ENCODE measurements at places on chromosomes 13 and 19. TPM values are rescaled to one million over a fixed set of nuclear protein-coding genes. Genes with fewer than 3 reads are reported as not detected.

DNA sequence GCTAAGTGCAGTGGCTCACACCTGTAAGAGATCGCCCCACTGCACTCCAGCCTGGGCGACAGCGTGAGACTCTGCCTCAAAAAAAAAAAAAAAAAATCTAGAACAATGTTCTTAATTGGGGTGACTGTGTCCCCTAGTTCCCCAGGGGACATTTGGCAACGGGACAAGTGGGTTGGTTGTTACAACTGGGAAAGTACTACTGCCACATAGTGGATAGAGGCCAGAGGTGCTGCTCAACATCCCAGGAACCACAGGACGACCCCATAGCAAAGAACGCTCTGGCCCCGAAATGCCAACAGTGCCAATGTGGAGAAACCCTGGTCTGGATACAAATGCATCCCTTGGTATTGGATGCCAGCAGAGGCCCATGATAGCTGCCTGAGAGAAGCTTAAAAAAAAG, 11.8 kb downstream of the NLRP12 start:
- no peak for DNase-seq

DNA sequence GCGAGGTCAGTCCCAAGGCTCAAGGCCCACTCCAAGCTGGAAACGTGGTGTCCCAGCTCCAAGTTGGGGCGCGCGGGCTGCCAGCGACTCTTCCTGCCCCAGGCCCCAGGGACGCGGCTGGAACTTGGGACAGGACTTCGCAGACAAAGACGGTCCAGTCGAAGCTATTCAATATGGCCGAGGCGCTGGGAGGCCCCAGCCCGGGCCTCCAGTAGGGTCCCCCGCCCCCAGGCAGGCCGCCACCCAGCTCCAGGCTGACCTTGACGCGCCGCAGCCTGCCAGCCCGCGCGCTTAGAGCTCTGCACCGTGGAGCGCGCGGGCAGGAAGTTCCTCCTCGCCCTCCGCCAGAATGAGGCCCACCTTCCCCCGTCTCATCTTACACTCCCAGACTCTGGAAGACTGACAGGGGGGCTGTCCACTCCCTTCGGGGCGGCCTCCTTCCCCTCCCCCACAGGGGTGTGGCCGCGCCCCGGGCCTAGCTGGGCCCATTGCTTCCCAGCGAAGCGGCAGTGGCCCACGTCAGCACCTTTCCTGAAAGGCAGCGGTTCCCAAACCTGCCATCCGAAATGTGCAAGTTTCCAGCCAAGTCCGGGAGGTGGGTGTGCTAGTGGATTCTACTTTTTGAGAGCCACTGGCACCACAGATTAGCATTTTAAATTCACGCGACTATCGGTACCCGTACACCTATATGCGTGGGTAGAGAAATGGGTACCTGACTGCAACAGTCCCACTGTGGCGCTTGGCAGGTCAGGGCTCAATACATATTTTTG, at the start of gene CCDC8:
CCDC8 (minus strand) TSS at position 303 of the 770 bp plus-strand sequence. CDS start 754 bp downstream, outside the sequence.
- no peak for DNase-seq

DNA sequence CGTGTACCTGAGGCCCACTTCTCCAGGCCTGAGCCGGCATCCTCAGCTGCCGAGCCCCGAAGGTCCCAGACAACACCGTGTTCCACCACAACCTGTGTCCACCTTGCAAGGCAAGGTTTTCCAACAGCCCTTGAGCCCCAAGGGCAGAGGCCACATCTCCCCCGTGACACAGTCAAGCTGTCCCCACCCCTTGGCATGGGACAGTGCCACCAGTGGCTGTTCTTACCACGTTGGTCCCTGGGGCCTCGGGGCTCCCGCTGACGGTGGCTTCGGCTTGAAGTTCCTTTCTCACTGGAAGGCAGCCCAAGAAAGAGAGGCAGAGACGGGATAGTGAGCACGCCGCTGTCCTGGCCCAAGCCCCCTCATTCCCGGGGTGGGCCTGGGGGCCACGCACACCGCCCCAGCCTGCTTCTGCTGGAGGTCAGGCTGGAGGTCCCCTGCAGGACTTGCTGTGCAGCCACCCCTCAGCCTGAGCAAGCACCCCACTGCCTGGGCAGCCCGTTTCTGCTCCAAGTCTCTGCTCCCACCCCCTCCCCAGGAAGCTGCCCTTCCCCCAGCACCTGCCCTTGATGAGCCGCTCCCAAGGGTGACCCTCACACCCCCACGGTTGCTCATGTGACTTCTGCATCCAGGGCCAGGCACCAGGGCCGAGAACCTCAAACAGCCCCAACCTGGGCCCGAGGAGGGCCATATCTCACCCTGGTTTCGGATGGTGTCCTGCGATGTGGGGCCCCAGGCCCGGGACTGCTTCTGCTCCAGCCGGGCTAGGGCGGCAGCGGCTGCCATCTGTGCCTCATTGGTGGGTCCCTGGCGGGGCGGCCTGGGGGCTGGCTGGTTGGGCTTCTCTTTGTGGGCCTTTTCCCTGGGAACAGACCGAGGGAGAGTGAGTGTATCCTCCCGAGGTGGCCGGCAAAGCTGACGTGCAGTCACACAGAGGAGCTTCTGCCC, 4.1 kb downstream of the UBXN6 start:
- DNase-seq, result no peak

GRCh38 chr13:74629985-74630384, 495.8 kb upstream of the KLF12 start:
- no peak for DNase-seq

GRCh38 chr19:48835734-48836088, 580 bp downstream of the HSD17B14 start:
- DNase-seq, result peak; percentile 85

- DNase-seq, result no peak
These were observed 2.4 kb upstream of the CYTH2 start for GRCh38 chr19:48466561-48467325.

GRCh38 chr13:112686364-112686763, 3.5 kb upstream of the ATP11A start:
- DNase-seq, result no peak

- DNase-seq, result no peak
These were observed 11.6 kb downstream of the CBY2 start for GRCh38 chr13:45713721-45714120.

- peak; percentile 52 for DNase-seq
These were observed at the start of gene PVR for GRCh38 chr19:44643605-44644401. TSS of gene PVR (plus strand) at chr19:44643910. CDS start at chr19:44644097, 187 bp downstream.

DNA sequence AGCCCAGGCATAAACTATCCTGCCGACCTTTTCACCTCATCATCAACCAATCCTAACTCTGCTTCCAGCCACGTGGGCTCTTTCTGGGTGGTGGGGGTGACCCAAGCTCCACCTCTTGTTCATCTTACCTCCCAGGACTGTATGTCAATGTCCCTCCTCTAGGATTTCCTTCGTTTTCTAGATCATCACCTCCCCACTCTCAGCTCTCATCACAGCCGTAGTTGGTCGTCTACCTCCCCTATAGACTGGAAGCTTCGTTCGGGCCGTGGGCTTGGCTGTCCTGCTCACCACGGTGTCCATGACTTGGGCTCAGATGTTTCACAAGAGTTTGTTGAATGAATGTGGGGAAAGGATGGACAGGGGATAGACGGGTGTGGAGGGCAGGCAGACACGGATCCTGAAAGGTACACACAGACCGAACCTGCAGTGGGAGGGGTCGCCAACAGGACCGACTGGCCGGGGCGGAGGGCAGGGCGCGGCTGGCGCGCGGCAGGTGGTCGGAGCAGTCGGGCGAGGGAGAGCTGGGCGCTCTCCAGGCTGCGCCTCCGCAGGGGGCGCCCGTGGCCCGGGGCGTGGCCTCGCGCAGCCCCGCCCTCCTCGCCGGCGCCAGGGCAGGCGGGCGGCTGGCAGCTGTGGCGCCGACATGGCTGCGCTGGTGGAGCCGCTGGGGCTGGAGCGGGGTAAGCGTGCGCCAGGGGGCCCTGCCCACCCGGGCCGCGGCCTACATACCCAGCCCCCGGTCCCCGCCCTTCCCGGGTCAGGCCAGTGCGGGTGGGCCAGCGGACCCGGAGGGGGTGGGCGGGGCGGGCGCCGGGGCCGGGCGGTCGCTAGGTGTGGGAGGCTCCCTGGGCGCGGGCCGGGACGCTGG, at the start of gene LIN7B:
LIN7B (plus strand) TSS at position 609 of the 868 bp plus-strand sequence; CDS start at position 644, 35 bp downstream.
- DNase-seq, result peak; percentile 46

DNA sequence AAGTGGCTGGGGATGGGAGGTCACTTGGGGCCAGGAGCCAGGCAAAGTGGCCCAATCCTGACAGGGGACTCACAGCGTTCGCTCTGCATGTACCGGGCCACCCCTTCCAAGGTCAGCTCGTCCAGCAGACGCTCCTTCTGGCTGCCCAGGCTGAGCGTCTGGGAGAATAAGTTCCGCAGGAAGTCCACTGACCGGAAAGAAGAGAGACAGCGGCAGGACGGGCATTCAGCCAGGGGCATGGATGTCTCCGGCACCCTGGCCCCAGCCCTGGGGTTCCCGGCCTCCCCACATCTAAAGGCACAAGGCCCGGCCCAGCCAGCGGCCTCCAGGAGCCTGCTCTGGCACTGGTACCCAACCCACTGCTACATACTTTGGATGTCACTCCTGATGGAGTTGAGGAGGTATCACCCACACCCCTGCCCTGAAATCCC, 6.1 kb downstream of the SIRT2 start:
- DNase-seq, result no peak

GRCh38 chr13:80297094-80297493, 43.8 kb downstream of the SPRY2 start:
- DNase-seq, result no peak

DNA sequence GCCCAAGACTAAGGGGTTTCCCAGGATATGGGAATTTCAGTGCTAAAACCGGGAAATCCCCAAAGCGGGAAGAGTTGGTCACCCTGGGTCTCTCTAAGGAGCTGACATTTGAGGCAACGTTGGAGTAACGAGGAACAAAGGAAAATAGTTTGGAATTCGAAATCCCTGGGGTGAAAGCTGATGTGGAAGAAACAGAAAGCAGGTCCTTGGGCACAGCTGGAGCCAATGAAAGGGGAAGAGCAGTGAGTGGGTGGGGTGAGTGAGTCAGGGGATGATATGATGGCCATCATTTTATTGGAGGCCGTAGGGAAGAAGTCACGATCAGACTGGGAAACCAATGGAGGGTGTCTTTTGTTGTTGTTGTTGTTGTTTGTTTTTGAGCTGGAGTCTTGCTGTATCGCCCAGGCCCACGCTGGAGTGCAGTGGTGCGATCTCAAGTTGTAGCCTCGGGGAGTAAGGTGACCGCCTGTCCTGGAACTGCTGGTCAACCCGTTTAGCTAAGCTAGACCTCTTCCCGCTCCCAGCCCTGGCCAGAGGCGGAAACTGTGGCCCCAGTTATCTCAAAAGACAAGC, 3.4 kb upstream of the RFX2 start:
- no peak for DNase-seq

- no peak for DNase-seq
These were observed 36.9 kb downstream of the SYDE1 start for GRCh38 chr19:15144046-15144646.

DNA sequence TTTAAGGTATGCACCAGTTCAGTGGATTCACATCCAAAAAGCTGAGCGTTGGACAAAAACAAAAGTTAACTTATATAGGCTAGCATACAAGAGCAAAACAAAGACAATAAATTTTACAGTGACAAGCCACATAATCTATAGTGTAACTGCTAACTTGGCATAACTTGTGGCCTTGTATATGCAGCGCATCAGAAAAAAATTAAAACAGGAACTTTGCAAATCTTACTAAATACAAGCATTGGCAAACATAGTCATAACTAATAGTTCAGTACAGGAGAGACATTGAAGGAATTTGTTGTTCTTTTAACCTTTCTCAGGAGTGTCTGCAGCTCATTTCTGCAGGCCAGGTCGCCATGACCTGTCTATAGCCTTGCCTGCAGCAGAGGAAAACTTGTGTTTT, 54.6 kb downstream of the OR10H4 start:
- no peak for DNase-seq

DNA sequence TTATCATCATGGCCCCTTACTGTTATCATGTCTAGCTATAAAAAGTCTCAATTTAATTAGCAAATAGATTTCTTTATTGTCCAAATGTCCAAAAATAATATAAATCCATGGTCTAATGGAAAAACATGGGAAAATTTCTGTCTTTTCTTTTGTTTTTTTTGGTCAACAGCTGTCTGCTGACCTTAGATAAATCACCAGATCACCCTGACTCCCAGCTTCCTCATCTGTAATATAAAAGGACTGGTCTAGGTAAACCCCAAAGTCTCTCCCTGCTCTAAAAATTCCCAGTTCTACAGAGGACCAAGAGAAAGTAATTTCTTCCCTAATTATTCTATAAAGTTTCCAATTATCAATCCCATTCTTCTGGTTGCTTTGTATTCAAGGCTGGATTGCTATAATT, 30.7 kb upstream of the RCBTB2 start:
- DNase-seq, result no peak

DNA sequence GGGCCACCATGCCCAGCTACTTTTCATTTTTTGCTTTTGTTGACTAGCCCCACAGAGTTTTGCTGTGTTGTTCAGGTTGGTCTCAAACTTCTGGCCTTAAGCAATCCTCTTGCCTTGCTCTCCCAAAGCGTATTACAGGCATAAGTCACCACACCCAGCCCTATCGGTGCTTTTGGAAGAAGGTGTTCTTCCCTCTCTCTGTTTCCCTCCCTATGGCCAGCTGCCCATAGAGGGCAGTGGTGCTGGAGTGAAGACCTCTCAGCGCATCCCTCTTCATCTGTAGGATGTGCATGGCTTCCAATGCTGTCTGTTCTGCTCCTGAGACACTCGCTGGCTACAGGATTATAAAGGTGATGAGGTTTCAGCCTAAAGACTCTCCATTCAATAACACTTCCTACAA, 1.3 kb upstream of the CD22 start:
- DNase-seq, result no peak

- DNase-seq, result no peak
These were observed 16.8 kb downstream of the SLAIN1 start for GRCh38 chr13:77714119-77714755.

- DNase-seq, result no peak
These were observed 89.3 kb downstream of the LIG4 start for GRCh38 chr13:108126056-108126455.

The PLVAP gene
- total RNA-seq, result not detected

The PBX4 gene
- 0.10 TPM for total RNA-seq

The KLK1 gene
- total RNA-seq, result not detected

The PLIN4 gene
- total RNA-seq, result 1.4 TPM

The C1QTNF9B gene
- total RNA-seq, result not detected

The UQCR11 gene
- total RNA-seq, result 49.7 TPM

The KLK5 gene
- 0.64 TPM for total RNA-seq

The EDNRB gene
- not detected for total RNA-seq

The C19orf85 gene
- total RNA-seq, result not detected

The TSHZ3 gene
- 5.4 TPM for total RNA-seq

The COX7A1 gene
- not detected for total RNA-seq

The CLEC4M gene
- not detected for total RNA-seq

The PSG2 gene
- total RNA-seq, result not detected
